Immature natural killer cell (primary cell): ENCODE measurements at places on chromosomes 5 and 9.
A peak's percentile ranks its signal among the peaks of the same experiment; 100 is the strongest.

DNA sequence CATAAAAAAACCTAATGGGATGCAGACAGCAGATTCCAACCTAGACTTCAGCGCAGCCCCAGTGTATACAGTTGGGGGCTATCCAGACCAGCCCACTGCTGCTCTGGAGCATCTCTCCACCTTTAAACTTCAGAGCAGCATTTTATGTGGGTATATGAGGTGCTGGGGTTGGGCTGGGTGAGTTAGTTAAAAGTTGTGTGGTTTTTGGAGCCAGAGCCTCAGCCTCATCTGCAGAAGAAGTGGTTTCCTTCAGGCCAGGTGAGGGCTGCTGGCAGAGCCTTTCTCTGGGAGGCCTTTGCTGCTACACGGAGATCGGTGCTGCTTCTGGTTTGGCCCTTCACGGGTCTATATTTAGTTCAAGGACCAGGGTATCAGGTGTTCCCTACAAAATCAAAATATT is 228.3 kb downstream of the PDZD2 start:
- no peak for DNase-seq

- DNase-seq = peak; percentile 89
These were observed 151.1 kb upstream of the ERCC6L2 start for GRCh38 chr9:95724253-95724991.

DNA sequence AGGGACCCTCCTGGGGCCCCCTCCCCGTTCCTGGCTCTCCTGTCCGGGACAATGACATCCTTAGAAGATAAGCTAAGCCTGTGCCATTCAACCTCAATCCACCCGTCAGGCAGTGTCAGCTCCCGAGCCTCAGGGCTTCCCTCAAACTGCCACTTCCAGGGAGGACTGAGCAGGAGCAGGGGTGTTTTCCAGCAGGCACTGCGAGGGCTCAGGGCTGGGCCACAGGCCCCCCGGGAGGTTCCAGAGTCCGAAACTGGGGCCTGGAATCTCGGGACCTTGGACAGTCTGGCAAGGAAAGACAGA is 26.2 kb downstream of the LHX3 start:
- no peak for DNase-seq

- no peak for DNase-seq
These were observed 479.4 kb downstream of the AGTPBP1 start for GRCh38 chr9:85262333-85262732.

- no peak for DNase-seq
These were observed 266.1 kb downstream of the SMARCA2 start for GRCh38 chr9:2281031-2281802.

GRCh38 chr5:161863811-161864210 is 15.9 kb downstream of the GABRA1 start:
- DNase-seq = no peak
